ENCODE measurements at places on chromosomes 16 and 17.

- no peak for DNase-seq
Measured at GRCh38 chr16:80743273-80743672, 61.1 kb downstream of the CDYL2 start.

DNA sequence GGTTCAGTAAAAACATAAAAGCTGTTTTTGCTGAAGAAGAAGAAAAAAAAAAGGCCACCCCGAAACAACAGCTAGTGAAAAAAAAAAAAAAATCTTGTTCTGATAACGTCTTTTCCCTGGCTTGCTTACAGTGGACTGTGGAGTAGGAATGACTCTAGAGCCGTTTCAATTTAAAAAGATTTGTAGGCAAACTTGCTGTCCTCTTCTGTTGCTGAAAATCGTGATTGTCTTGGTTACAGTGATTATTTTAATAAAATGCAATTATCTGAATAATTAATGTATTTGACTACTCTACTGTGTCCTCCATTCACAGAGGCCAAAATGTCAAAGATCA is 190.6 kb upstream of the TBX2 start:
- DNase-seq, result no peak

GRCh38 chr16:14302031-14302398 is 230.9 kb downstream of the MRTFB start:
- no peak for DNase-seq

DNA sequence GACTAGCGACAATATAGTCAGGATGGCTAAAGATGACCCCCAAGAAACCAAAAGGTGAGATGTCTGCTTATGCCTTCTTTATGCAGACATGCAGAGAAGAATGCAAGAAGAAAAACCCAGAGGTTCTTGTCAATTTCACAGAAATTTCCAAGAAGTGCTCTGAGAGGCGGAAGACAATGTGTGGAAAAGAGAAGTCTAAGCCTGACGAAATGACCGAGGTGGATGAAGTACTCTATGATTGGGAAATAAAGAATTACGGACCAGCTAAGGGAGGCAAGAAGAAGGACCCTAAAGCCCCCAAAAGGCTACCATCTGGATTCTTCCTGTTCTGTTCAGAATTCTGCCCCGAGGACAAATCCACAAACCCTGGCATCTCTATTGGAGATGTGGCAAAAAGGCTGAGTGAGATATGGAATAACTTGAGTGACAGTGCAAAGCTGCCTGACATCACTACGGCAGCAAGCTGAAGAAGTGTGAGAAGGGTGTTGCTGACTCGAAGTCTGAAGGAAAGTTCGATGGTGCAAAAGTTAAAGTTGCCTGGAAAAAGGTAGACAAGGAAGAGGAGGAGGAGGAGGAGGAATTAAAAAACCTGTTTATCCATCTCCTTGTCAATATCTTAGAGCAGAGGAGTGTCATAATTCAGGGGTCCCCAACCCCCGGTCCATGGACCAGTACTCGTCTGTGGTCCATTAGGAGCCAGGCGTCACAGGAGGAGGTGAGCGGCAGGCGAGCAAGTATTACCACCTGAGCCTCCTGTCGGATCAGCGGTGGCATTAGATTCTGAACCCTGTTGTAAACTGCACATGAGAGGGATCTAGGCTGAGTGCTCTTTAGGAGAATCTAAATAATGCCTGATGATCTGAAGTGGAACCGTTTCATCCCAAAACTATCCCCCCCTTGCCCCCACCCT is 25.1 kb upstream of the ADGRG1 start:
- no peak for DNase-seq

GRCh38 chr17:32941419-32942032 is 13.6 kb downstream of the TMEM98 start:
- no peak for DNase-seq

DNA sequence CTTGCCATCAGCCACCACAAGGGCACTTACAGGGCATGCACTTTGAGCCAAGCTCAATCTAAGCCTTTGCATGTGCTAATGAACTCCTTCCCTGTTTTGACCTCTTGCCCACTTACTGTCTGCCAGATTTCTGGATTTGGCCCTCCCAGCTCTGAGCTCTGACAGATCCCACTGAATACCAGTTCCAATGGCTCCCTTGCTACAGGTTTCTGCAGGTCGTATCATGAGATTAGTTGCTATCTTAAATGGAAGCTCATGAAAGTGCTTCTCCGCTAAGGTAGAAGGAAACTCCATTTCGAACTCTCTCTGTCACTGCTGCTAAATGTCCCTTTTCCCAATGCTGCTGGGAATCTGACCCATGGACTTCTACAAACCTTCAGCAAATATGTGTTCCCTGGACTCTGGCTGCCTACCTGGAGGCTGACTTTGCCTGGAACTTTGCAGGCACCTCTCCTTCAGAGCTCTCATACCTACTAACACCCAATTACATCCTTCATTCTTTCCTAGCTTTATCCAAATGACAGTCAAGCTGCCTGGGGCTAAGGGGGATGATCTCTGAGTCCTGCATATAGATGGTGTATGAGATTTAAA is 23.5 kb upstream of the TOB1 start:
- no peak for DNase-seq

DNA sequence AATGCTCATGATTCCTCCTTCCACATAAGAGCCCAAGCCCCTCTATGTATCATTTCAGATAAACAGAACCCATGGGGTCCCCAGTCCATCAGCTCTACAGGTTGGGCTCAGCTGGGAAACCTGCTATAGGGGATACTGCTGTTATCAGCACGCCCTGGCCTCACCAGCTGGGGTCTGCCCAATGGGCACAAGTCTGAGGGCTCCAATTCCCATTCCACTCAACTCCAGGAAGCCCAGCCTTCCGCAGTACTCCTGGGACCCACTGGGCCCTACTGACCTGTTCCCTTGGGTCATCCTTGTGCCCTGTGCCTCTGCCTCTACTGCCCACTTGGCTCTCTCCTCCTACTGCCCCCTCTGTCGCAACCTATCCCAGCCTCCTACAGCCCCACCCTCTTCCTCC is 16.2 kb upstream of the XYLT2 start:
- DNase-seq, result no peak

DNA sequence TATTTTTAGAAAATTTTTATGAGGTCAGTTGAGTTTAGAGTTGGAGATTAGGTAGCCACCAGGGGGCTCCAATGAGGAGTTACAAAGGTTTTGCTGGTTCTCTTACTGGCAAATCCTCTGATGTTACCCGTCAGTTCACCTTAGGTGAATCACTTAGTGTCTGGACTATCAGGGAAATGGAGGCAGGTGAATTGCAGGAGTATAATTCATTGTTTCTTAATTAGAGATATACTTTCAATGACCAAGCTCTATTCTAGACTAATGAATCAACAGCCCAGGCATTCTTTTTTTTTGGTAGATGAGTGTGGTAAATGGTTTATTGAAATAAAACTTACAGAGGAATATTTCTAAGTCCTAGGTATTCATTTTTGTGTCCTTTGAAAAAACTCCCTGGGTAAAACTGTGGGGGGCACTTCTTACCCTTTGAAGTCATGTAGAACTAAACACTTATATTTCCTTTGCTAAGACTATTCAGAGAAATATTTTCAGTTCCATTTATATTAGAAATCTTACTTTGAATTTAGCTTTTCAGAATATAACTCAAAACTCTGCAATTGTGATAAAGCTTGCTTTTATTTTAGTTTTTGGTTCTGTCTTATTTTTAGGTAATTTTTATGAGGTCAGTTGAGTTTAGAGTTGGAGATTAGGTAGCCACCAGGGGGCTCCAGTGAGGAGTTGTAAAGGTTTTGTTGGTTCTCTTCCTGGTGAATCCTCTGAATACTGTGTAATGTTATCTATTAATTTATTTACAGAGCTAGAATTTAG is 17.7 kb downstream of the PSMD11 start:
- DNase-seq, result peak; percentile 30
